GM23248 (cell line): ENCODE measurements at places on chromosomes 4 and X. TPM values are rescaled to one million over a fixed set of nuclear protein-coding genes. Genes with fewer than 3 reads are reported as not detected.

The GPM6B gene
- polyA plus RNA-seq, result 0.25 and 0.40 TPM in 2 replicates

DNA sequence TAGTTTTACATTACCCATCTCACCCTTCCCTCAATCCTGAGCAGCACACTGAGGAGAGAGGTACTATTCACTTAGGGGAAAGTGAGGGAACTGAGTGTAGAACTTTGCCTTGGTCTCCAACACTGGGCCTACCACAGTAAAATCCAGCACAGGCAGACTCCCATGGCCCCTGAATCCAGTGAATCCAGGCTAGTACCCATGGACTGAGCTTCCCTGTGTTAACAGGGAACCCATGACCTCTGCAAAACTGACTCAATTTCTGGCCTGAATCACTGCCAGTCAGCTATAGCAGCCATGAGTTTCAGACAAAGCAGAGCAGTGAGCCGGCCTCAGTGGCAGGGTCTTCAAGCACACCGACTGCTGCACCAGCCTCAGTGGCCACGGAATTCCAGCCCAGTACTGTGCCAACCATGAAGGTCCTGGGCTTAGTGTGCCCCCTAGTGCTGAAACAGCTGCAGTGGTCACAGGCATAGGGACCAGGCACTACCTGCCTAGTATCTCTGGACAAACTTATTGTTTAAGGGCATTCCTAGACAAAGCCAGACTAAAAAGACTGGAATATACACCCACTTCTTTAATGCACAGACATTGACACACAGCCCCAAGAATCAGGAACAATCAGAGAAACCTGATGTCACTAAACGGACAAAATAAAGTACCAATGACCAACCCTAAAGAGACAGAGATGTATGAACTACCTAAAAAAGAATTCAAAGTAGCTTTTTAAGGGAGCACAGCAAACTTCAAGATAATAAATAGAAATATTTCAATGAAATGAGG, 127.4 kb upstream of the RPL34 start:
- peak; percentile 23 for DNase-seq

- no peak for DNase-seq
These were observed 682.3 kb downstream of the TRIML1 start for GRCh38 chr4:188821500-188821899.

DNA sequence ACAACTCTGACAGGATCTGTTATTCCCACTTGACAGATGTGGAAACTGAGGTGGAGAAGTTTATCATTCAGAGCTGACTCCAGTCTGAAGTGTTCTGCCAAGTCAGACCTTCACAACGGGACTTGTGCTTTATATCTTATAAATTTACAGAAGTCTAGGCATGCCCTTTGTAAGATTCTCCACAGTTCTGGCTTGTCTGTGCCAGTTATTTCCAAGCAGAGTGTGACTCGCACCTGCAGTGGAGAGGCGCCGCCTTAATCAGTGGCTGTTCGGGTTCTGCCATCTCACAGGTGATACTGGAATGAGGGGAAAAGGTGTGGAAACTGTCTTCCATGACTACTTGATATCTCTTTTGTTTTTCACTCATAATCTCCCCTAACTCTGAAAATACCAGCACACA, 63.2 kb downstream of the CPEB2 start:
- DNase-seq, result no peak

The SH3D19 gene
- polyA plus RNA-seq, result 29.1 and 36.5 TPM in 2 replicates

GRCh38 chr4:36242629-36243354, 1.5 kb downstream of the ARAP2 start:
- DNase-seq, result no peak

The SGMS2 gene
- polyA plus RNA-seq, result 35.3 and 39.1 TPM in 2 replicates

GRCh38 chrX:41406201-41406600, 40.9 kb upstream of the NYX start:
- DNase-seq, result peak; percentile 54

GRCh38 chr4:23373261-23373660, 516.6 kb downstream of the PPARGC1A start:
- no peak for DNase-seq

GRCh38 chr4:81527115-81527514, 55.4 kb upstream of the RASGEF1B start:
- DNase-seq, result no peak

- no peak for DNase-seq
These were observed 11.1 kb downstream of the CENPU start for GRCh38 chr4:184722798-184723197.

The ADH1B gene
- 0.15 TPM in 1 of 2 replicates, not detected in the other for polyA plus RNA-seq

DNA sequence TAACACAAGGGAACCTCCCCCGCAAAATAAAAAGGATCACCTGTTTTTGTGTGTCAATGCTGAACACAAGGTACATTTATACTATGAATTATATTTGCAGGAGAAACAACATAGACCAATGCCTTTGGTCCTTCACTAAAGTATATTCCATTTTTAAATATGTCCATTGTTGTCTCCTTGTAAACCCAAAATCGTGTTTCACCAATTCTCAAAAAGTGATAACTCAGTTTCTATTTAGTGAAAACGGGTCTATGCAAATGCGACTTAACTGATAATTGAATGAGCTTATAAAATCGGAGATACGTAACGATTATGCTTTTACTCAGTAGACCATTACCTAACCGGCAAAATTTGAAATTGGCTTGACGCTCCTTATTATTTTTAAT, 2.1 kb downstream of the BRWD3 start:
- peak; percentile 1 for DNase-seq

- no peak for DNase-seq
These were observed 73.3 kb downstream of the DCTD start for GRCh38 chr4:182843808-182844325.

The L1CAM gene
- 0.34 and 0.38 TPM in 2 replicates for polyA plus RNA-seq

The NAP1L2 gene
- not detected in 2 replicates for polyA plus RNA-seq

GRCh38 chr4:6104541-6105130, 86.4 kb upstream of the C4orf50 start:
- DNase-seq, result no peak

- DNase-seq, result peak; percentile 95
These were observed 279.8 kb upstream of the BOD1L1 start for GRCh38 chr4:13907255-13907751.

DNA sequence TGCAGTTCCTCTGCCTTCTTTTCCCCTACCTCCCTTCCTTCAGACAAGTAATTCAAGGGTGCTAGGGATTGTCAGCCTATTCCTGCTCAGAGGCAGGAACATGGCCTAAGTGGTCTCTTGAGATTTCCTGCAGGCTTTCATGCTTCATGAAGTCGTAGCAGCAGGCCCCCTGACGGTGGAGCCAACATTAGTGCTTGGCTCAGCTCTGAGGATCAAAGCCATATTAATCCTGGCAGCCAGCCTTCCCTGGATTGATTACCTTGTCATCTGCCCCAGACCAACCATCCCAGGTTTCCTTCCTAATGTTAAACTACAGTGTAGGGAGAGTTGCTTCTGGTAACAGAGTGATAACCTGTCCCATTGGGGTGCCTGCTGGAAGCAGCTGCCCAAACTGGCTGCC, 84.1 kb downstream of the SLC16A2 start:
- DNase-seq, result no peak

- no peak for DNase-seq
These were observed 376.6 kb upstream of the ATOH1 start for GRCh38 chr4:93451954-93452353.

GRCh38 chr4:74674750-74675149, 119.6 kb downstream of the BTC start:
- DNase-seq, result no peak
